CD4-positive, alpha-beta T cell treated with Interleukin-15 for 4 hours (primary cell): ENCODE measurements at places on chromosomes 4 and X.

- no peak for DNase-seq
These were observed 784.2 kb downstream of the GLUD2 start for GRCh38 chrX:121831601-121832000.

GRCh38 chr4:167897116-167897515 is 195.2 kb upstream of the ANXA10 start:
- no peak for DNase-seq

- no peak for DNase-seq
These were observed 61.7 kb upstream of the ADGRG2 start for GRCh38 chrX:19183761-19184477.

DNA sequence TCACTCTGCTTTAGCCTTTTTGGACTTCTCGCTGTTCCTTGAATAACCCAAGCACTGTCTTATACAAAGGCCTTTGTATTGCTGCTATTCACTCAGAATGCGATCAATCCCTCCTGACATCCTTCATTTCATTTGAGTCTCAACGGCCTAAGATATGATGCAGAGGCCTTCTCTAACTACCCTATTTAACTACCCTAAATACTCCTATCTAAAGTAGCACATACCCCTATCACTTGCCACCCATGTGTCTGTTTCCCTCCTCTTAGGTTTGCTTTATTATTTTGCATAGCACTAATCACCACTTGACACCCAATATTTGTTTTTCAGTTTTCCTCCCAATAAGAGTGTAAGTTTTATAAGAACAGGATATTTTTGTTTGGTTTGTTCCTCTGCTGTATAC is 42.3 kb upstream of the ACSL4 start:
- DNase-seq, result no peak

DNA sequence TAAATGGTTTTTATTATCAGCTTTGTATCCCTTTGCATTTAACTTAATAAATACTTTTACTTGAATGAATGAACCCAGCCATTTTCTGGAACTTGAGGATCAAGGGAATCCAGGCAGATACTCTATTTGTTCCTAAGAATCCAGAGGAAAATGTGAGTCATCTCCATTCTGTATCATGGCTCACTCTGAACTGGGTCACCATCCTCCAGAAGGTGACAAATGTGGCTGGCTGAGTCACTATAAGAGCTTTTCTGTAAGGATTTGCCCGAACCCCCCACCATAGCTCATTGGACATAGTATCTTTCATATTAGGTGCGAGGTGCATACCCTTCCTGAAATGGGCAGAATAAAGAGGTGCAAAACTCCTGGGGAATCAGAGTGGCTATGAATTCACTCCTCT is 25.8 kb downstream of the RTL9 start:
- no peak for DNase-seq

GRCh38 chrX:11215191-11215921 is 77.9 kb upstream of the AMELX start:
- no peak for DNase-seq

DNA sequence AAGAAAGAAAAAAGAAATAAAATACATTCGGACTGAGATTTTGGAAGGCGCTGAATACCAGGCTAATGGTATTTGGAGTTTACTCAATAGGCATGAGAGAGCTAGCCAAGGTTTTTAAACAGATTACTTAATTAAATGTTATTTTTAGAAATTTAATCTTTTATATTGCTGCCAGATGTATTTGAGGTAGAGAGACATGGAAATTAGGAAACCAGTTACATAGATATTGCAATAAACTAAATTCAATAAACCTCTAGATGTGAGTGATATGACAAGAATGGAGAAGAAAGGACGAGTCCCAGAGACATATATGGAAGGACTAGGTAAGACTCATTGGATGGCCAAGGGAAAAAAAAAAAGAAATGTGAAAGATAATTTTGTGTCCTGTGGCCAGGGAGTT is 38.5 kb upstream of the IL13RA1 start:
- DNase-seq, result no peak

- no peak for DNase-seq
These were observed 1.1 kb downstream of the STBD1 start for GRCh38 chr4:76307660-76308014.
